Endothelial cell of coronary artery (primary cell): ENCODE measurements at places on chromosomes 12 and 14. TPM values are rescaled to one million over a fixed set of nuclear protein-coding genes. Genes with fewer than 3 reads are reported as not detected.

Gene MYL2
- total RNA-seq: not detected in 2 replicates

Gene KCNH3
- under 0.01 and 0.09 TPM in 2 replicates for total RNA-seq

Gene MAP3K9
- total RNA-seq: under 0.01 TPM in 1 of 2 replicates, not detected in the other

Gene ITGA7
- 0.09 and 1.0 TPM in 2 replicates for total RNA-seq

Gene NR4A1
- total RNA-seq: 0.27 and 1.4 TPM in 2 replicates

Gene ARHGDIB
- 193 and 252 TPM in 2 replicates for total RNA-seq

Gene B3GNT4
- under 0.01 TPM in 2 replicates for total RNA-seq

Gene TDRD9
- total RNA-seq: 1.0 and 1.3 TPM in 2 replicates

Gene DBX2
- not detected in 2 replicates for total RNA-seq

Gene NUDT14
- 28.7 and 47.4 TPM in 2 replicates for total RNA-seq

Gene CLEC1B
- not detected in 2 replicates for total RNA-seq

Gene NRL
- 0.19 and 0.45 TPM in 2 replicates for total RNA-seq

Gene ACOT6
- 0.09 TPM in 1 of 2 replicates, not detected in the other for total RNA-seq

Gene TEX52
- not detected in 2 replicates for total RNA-seq

Gene LRRK2
- total RNA-seq: 2.0 and 2.5 TPM in 2 replicates

Gene PLA2G1B
- not detected in 2 replicates for total RNA-seq

Gene KRT3
- not detected in 2 replicates for total RNA-seq

Gene NEUROD4
- total RNA-seq: not detected in 2 replicates

Gene GPR132
- 0.18 TPM in 1 of 2 replicates, not detected in the other for total RNA-seq

Gene RXYLT1
- total RNA-seq: 7.9 and 9.7 TPM in 2 replicates

Gene ENDOU
- 0.09 TPM in 1 of 2 replicates, not detected in the other for total RNA-seq

Gene TPPP2
- total RNA-seq: not detected in 2 replicates

Gene RNASE3
- total RNA-seq: not detected in 2 replicates

Gene GPRC5D
- not detected in 2 replicates for total RNA-seq

Gene PIANP
- total RNA-seq: under 0.01 TPM in 1 of 2 replicates, not detected in the other

Gene RFLNA
- total RNA-seq: 32.5 and 40.4 TPM in 2 replicates

Gene LALBA
- total RNA-seq: not detected in 2 replicates

Gene ARHGAP9
- total RNA-seq: not detected in 2 replicates

Gene TGFB3
- total RNA-seq: 2.0 and 4.0 TPM in 2 replicates

Gene DYNC1H1
- total RNA-seq: 471 and 702 TPM in 2 replicates

Gene AICDA
- total RNA-seq: not detected in 2 replicates

Gene RPGRIP1
- total RNA-seq: not detected in 2 replicates

Gene KLRG1
- total RNA-seq: 8.9 and 10.3 TPM in 2 replicates

Gene HSP90AA1
- total RNA-seq: 310 and 322 TPM in 2 replicates

Gene KRT75
- total RNA-seq: not detected in 2 replicates

Gene PRH2
- total RNA-seq: not detected in 2 replicates

Gene SMCO3
- 0.09 and 0.56 TPM in 2 replicates for total RNA-seq

Gene CAPRIN2
- total RNA-seq: 23.4 and 40.7 TPM in 2 replicates

Gene PTGES3
- total RNA-seq: 75.5 and 89.3 TPM in 2 replicates

Gene TCL1B
- not detected in 2 replicates for total RNA-seq

Gene KRT2
- not detected in 2 replicates for total RNA-seq
